Right renal pelvis (tissue), 4 donors: ENCODE measurements at places on chromosomes 2 and 18. TPM values are rescaled to one million over a fixed set of nuclear protein-coding genes. Genes with fewer than 3 reads are reported as not detected.

Gene CHST9
- 4.5 TPM for polyA plus RNA-seq

Gene ANKRD29
- polyA plus RNA-seq = 0.47 TPM

Gene PFN4
- 1.4 TPM for polyA plus RNA-seq

Gene ARHGAP28
- 84.3 TPM for polyA plus RNA-seq

Gene LOXL3
- polyA plus RNA-seq = 11.3 TPM

Gene CCDC141
- 0.13 TPM for polyA plus RNA-seq

Gene TCF7L1
- 58.1 TPM for polyA plus RNA-seq

Gene NAB1
- 72.2 TPM for polyA plus RNA-seq

Gene CDK5R2
- 0.17 TPM for polyA plus RNA-seq

DNA sequence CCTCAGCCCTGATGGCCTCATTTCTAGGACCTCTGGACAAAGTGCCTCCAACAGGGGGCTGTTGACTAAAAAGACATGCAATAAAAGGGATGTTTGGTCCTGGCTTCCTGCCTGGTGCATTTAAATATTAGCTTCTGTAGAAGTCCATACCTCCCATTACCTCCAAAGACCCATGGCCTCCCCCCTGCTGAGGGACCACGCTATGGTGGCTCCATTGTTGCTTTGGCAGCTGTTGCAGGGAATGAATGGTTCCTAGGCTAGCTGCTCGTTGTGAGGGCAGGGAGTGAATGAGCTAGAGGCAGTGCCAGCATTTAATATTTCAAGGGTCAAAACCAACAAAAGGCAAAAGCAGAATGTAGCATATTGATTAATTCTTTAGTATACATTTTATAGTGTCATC is 285.9 kb downstream of the SLC8A1 start:
- DNase-seq = no peak

DNA sequence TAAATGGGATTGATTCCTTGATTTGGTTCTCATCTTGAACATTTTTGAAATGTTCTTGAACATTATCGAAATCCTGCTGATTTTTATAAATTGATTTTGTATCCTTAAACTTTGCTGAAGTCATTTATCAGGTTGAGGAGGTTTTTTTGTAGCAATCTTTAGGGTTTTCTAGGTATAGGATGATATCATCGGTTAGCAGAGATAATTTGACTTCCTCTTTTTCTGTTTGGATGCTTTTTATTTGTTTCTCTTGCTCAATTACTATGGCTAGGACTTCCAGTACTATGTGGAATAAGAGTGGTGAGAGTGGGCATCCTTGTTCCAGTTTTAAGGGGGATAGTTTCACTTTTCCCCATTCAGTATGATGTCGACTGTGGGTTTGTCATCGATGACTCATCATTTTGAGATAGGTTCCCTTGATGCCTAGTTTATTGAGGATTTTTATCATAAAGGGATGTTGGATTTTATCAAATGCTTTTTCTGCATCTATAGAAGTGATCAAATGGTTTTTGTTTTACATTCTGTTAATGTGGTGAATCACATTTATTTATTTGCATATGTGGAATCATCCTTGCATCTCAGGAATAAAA is 201.5 kb upstream of the ZSWIM2 start:
- no peak for DNase-seq

GRCh38 chr2:233026198-233026813 is 6.2 kb upstream of the NEU2 start:
- no peak for DNase-seq

DNA sequence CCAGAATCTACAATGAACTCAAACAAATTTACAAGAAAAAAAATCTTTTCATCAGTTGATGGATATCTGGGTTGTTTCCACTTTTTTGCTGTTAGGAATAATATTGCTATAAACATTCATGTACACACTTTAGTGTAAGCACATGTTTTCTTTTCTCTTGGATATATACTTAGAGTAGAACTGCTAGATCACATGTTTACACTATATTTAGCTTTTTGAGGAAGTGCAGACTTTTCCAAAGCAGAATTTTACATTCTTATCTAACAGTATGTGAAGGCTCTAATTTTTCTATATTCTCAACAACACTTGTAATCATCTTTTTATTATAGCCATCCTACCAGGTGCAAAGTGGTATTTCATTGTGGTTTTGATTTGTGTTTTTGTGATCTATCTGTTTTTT is 103.6 kb upstream of the RMP24 start:
- DNase-seq = no peak

DNA sequence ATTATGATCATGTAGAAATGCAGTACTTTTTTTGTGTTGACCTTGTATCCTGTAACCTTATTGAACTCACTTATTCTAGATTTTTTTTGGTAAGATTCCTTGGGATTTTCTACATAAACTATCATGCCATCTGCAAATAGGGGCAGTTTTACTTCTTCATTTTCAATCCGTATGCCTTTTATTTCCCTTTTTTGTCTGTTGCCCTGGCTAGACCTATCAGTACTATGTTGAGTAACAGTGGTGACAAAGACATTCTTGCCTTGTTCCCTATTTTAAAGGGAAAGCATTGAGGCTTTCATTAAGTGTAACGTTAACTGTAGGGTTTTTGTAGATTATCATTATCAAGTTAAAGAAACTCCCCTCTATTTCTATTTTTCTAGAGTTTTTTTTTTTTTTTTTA is 92.3 kb downstream of the LYPD1 start:
- DNase-seq = no peak

GRCh38 chr2:219560037-219560892 is 11.1 kb downstream of the OBSL1 start:
- DNase-seq = no peak

- no peak for DNase-seq
Observed at GRCh38 chr2:47243596-47244323, 88.7 kb upstream of the STPG4 start.

- no peak for DNase-seq
Observed at GRCh38 chr2:150469706-150470274, 17.7 kb downstream of the RND3 start.

- no peak for DNase-seq
Observed at GRCh38 chr2:75340560-75340959, 141.2 kb upstream of the TACR1 start.

DNA sequence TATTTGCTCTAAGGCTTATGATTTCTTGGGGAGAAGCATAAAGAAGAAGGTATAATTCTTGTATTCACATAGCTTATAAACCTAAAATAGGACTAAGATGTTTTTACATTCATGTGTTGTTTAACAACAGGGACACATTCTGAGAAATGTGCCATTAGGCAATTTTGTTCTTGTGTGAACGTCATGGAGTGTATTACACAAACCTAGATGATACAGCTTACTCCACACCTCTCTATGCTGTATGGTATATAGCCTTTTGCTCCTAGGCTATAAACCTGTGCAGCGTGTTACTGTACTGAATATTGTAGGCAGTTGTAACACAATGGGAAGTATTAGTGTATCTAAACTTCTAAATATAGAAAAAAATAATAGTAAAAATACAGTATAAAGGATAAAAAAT is 92.1 kb downstream of the PHLPP1 start:
- no peak for DNase-seq

- DNase-seq = no peak
Observed at GRCh38 chr2:73972846-73973245, 11.9 kb upstream of the TET3 start.

DNA sequence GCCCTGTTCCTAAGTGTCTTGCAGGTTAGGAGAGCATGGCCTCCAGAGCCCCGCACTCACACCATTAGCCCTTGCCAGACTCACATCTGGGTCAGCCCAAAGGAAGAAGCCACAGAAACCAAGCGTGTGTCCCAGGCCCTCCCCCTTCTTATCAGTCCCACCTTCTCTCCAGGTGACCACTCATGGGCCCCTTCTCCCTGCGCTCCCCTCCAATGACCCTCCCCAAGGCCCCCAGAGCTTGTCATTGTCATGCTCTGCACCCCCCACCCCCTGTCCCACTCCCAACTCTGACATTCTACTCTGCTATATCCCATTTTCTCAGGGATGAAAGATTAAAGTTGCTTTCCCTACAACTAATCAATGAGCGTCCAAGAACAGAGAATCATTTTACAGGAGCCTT is 30.1 kb downstream of the CAPN14 start:
- DNase-seq = no peak

- DNase-seq = no peak
Observed at GRCh38 chr2:128524183-128524582, 205.5 kb upstream of the HS6ST1 start.

DNA sequence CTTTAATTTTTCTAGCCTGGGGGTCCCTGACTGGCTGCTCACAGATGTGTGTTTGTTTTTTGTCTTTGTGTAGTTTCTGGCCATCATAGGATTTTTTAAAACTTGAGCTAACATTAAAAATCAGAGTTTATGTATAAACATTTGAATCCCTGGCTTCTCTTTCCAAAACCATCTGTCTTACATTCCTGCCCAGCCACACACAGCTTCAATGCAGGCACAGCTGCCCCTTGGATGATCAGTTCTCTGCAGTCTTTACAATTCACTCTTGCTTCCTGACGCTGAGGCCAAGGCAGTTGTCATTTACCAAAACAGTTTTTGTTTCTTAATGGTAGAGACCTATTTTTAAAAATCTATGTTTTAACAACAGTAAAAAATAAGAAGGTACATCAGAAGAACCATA is 169.2 kb upstream of the LRRTM1 start:
- DNase-seq = no peak

GRCh38 chr2:233234264-233234663 is 17.2 kb upstream of the ATG16L1 start:
- no peak for DNase-seq

- DNase-seq = no peak
Observed at GRCh38 chr18:28040211-28040610, 136.7 kb downstream of the CDH2 start.

GRCh38 chr18:5556310-5556974 is 12.6 kb upstream of the EPB41L3 start:
- DNase-seq = no peak

DNA sequence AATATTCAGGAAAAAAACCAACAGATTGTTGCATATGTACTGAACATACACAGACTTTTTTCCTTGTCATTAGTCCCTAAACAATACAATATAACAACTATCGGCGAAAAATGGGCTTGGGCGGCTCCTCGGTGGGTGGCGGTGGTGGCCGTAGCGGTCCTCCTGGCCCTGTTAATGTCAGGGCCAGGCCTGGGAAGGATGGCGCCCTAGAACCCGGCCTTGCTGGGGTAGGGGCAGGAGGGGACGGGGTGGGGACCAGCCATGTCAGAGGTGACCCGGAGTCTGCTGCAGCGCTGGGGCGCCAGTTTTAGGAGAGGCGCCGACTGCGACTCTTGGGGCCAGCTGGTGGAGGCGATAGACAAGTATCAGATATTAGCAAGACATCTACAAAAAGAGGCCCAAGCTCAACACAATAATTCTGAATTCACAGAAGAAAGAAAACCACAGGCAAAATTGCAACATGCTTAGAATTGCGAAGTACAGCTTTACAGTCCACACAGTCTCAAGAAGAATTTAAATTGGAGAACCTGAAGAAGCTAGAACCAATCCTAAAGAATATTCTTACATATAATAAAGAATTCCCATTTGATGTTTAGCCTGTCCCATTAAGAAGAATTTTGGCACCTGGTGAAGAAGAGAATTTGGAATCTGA is 36.5 kb downstream of the ROCK2 start:
- no peak for DNase-seq

GRCh38 chr2:29056452-29056851 is 17.9 kb downstream of the PCARE start:
- DNase-seq = no peak

GRCh38 chr2:217790195-217790594 is 212.6 kb downstream of the TNS1 start:
- DNase-seq = no peak

DNA sequence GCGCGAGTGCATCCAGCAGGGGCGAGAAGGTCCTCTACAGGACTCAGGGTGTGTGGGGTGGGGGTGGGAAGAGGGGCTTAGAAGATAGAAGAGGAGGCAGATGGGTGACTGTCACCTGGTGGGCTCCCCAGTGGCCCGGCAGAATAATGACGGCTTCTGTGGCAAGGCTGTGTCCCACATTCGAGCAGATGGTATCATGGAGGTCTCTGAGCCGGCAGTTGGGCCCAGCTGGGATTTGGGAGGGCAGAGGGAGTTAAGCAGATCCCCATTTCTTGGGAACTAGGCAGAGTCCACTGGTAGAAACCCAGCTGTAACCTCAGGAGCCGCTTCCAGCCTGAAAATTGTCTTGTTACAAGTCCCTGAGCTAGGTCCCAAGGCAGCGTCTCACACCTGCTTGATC is 28.4 kb upstream of the DTNB start:
- DNase-seq = no peak
